Suppressor macrophage (primary cell): ENCODE measurements at places on chromosomes 12 and 14.

GRCh38 chr14:29926701-29927375 is 809 bp downstream of the PRKD1 start:
- DNase-seq = peak; percentile 3

DNA sequence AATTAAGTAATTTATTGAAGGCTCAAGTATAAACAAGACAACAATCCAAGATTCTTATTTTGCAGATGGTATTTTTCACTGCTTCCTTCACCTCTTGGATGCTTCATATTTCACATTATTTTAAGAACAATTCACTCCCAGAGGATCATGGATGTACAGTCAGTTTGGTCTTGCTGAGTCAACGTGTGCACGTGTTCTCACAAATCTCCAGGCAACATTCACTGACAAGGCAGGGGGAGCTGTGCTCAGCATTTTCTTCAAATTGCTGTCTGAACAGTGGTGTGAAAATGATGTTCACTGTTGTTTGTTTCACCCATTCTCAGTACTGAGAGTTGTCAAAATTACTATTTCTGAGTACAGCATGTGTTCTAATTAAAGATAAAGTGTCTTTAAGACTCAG is 118.3 kb upstream of the SLC38A4 start:
- peak; percentile 13 for DNase-seq

GRCh38 chr12:78121969-78122610 is 291.4 kb downstream of the NAV3 start:
- no peak for DNase-seq

DNA sequence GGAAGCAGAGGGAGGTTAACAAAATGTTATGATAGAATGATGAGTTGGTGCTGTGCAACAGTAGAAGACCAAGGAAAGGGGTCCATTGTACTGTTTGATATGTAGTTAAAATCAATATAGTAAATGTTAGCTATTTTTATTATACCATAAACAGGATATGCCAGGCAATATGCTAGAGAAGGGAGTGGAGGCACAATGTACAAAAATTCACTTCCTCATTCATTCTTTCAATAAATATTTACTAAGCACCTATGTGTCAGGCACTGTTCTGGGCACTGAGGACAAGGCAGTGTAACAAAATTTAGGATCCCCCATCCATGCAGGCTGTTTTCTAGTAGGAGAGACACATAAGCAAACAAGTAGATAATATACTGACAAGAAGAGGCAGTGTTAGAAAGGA is 25.0 kb downstream of the FGD6 start:
- no peak for DNase-seq

- no peak for DNase-seq
Measured at GRCh38 chr12:106333756-106334155, 23.8 kb upstream of the POLR3B start.

DNA sequence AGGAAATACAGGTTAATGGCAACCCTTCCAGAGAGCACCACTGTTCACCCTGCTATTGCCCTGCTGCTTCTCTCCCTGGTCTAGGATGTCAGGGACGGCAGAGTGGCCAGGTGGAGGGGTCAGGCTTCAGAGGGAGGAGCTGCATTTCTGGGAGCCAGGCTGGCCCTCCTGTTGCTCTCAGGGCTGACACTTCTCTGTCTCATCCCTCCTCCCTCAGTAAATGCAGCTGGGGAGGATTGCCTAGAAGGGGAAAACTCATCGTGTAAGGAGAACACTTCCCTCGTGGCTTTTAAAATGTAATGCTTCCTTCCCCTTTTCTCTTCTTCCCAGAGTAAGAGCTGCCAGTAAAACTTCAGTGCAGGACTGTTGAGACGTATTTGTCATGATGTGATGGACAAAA is 20.8 kb downstream of the SUSD6 start:
- DNase-seq = peak; percentile 75

GRCh38 chr12:92369636-92370035 is 224.0 kb upstream of the BTG1 start:
- DNase-seq = no peak

GRCh38 chr14:94031883-94032279 is 5.7 kb downstream of the OTUB2 start:
- DNase-seq = no peak

GRCh38 chr14:31196839-31197492 is 10.6 kb downstream of the HECTD1 start:
- peak; percentile 3 for DNase-seq

- no peak for DNase-seq
Measured at GRCh38 chr12:58877243-58877743, 43.0 kb downstream of the LRIG3 start.

GRCh38 chr14:64208981-64209380 is 85.2 kb downstream of the ESR2 start:
- DNase-seq = no peak

DNA sequence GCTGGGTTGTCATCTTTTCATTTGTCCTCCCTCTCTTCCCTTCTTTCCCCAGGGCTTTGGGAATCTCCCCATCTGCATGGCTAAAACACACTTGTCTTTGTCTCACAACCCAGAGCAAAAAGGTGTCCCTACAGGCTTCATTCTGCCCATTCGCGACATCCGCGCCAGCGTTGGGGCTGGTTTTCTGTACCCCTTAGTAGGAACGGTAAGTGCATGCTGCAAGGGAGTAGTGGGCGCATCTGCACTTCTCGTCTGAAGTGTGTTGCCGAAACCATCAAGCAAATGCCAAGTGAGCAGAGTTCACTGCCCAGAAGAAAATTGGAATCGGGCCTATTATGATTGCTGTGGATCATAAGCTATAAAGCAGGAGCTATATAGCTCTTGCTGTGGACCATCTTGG is 10.6 kb upstream of the AKAP5 start:
- no peak for DNase-seq

DNA sequence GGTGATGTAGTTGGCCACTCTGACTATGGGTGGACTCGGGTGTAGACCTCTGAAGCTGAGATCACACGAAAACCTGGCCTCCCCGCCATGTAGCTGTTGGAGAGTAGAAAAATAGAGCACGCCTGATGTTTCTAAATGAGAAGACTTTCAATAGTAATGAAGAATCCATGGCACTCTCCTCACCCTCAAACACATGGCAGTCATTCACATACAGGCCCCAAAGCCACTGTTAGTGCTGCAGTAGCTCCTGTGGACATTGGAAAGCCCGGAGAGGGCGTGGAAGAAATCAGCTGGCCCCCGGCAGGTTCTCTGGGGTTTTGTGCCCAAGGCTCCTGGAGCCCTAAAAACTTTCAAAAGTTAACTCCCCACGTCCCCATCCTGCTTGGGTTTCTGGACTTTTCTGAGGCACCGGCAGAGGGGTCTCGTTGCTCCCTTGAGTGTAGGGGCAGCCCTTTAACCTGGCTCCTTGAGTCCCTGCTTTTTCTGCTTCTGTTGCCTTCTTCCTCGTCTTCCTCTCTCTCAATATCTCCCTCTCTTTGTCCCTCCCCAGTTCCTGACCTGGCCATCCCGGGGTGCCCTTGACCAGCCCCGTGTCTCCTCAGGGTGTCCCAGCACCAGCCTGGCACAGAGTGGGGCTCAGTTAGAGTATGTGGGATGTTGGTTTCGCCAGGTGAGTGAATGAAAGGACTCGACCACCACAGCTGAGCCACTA is 8.3 kb downstream of the MEG3 start:
- DNase-seq = no peak

- DNase-seq = no peak
Measured at GRCh38 chr12:100403446-100403845, 46.6 kb downstream of the SLC17A8 start.
